DMS153 (cell line): ENCODE measurements at places on chromosomes 4 and X.
A peak's percentile ranks its signal among the peaks of the same experiment; 100 is the strongest.

DNA sequence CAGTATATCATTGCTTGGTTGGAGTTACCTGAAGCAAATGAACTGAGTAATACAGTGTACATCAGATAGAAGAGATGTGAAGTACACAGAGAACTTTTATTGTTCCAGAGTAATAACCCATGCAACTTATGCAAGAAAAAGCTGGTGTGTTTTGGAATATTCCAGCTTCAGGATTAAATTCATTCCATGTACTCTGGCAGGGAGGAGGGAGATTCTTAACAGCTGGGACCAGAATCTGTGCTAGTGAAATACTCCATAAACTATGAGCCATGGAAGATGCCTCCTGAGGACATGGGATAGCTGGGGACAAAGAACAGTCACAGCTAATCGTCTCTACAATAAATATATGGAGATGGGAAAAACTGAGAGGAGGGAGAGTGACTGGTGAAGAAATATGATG lies 101.6 kb upstream of the OTUD4 start:
- no peak for DNase-seq

DNA sequence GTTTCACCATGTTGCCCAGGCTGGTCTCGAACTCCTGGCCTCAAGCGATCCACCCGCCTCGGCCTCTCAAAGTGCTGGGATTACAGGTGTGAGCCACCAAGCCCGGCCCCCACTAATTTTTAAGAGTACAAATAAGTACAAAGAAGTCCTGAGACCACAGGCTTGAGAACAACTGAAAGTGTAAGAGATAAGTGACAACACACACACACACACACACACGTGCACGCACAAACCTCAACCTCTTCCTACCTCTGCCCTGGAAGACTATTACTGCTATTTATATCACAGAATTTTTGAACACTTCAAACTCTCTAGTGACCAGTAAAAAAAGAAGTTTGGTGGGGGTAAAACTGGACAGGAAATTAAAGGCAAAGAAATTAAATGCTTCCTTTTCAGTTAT lies 7.5 kb downstream of the KLHL15 start:
- no peak for DNase-seq

- DNase-seq, result peak; percentile 35
Measured at GRCh38 chrX:68894513-68895340, 65.9 kb downstream of the EFNB1 start.

- no peak for DNase-seq
Measured at GRCh38 chr4:95857761-95858160, 17.9 kb downstream of the PDHA2 start.

DNA sequence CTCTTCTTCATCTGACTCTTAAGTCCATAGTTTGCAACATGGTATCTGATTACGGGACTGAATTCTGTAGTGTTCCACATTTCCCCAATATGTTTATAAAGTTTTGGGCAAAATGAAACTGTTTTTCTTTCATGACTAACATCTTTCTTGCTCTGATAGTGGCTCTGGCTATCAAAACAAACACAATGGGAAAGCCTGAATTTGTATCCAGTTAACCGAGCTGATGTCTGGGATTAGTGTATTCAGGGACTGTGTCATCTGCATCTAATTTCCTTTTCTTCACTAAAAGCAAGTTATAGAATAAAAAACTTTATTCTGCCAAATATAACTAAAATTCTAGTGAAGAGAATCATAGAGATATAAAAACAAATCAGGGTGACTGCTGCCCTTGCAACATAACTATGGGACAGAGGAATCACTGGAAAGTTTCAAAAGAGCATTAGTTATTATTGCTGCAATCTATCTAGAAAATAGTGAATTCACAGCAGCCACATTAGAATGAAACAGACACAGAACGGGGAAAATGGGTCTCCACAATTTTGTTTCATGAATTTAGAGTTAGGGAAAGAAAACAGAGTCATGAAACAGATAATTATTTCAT lies 61.3 kb downstream of the ANTXR2 start:
- DNase-seq, result no peak

DNA sequence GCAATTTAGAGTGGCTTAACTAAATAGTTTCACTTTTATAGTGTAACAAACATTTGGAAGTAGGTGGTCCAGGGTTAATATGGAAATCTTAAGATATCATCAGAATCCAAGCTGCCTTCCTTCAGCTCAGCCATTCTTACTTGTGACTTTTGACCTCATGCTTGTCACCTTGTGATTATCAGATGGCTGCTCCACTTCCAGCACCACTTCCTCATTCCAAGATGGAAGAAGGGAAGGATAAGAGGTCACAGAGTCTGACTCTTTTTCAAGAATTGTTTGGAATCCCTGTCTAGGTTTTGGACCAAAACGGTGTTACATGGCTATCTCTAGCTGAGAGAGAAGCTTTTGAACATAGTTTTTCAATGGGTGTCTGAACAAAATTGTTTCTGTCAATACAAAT lies 39.9 kb downstream of the MTTP start:
- no peak for DNase-seq

DNA sequence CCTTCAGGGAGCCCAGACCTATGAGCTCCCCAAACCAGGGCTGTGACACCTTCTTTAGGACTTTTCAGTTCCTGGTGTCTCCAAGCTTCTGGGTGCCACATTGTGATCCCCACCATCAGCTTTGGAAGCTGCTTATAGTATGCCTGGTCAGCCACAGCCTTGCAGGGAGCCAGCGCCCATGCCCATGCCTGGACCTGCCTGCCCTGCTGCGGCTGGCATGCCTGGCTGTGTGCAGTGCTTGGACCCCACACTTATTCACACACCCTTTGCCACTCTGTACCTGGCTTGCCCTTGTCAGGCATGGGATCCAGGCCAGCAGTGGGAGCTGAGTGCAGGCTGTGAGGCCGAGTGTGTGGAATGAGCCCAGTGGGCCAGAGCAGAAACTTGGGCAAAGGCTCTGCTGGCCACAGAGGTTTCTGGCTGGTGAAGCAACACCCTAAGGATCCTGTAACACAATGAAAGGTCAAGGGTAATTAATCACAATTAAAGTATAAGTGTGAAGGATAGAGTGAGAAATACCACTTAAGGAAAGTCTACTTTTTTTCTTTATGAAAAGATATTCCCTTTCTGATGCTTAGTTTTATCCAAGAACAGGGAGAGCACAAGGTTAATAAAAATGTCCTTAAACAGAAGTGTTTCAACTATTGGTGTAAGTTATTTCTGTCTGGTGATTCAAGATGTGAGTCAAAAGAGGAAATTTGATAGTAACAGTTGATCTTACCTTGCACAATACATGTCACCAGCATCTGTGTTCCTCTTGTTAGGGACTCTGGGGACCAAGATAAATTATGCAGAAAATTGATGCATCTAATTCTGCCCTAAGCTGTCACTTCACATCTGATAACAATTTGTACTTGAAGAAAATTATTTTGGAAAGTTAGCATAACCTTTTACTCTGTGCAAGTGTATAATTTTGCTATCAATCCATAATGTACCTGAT lies 161.8 kb downstream of the FAM47A start:
- DNase-seq, result no peak

DNA sequence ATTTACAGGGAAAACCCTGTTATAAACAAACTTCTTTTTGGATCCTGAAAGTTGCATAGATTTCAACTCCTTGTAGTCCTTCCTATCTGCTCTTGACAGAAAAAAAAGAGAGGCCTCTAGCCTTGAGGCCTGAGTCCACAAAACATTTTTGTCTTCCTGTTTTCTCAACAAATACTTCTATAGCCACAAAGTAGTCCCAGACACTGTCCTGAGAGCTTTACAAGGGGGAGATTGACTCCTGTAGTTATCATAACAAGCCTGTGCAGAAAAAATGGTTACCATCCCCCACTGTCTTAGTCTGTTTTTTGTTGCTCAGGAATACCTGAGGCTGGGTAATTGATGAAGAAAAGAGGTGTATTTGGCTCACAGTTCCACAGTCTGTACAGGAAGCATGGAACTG lies 35.2 kb downstream of the PCDH7 start:
- no peak for DNase-seq

DNA sequence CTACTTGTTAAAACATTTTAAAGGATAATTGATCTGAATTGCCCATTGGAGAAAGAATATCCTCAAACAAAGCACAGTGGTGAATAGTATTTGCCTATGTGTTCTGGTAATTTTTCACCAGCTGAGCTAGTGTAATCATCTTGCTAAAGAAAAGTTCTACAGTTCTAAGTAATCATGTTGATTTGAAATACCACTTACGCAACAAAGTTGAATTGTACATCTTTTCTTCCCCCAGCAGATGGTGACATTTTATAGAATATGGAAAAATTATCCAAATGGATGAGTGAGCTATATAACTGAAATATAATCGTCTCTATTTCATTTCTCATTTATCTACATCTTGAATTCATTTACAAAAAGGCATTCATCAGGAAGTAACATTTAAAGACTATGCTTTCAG lies 9.7 kb upstream of the ZNF674 start:
- no peak for DNase-seq

GRCh38 chrX:150692831-150693724 lies at the start of gene MTMR1:
MTMR1 (plus strand) TSS chrX:150693396; CDS start chrX:150693531, 135 bp downstream.
- DNase-seq, result no peak

GRCh38 chr4:171889681-171890080 lies 76.5 kb downstream of the GALNTL6 start:
- no peak for DNase-seq

DNA sequence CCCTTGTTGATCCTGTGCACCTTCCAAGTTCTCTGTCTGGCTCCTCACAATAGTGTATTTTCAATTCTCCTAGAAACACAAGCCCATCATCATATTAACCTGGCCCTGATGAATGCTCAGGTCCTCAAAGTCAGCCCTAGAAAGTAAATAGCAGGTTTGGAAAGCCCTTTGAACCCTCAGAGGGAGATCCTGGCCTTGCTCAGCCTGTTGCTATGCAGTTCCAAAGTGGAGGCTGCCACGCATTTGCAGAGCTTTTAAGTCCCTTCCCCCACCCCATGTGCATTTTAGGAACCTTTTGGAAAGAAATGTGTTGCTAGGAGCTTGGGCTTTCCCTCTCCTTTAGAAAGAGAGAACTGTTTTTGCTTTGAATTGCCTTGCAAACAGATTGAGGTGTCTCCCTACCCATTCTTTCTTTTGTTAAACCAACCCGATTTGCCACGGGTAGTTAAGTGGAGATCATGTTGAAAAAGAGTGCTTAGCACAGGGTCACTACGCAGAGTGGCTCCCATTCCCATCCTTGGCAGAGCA lies 12.2 kb downstream of the MAMLD1 start:
- DNase-seq, result no peak

DNA sequence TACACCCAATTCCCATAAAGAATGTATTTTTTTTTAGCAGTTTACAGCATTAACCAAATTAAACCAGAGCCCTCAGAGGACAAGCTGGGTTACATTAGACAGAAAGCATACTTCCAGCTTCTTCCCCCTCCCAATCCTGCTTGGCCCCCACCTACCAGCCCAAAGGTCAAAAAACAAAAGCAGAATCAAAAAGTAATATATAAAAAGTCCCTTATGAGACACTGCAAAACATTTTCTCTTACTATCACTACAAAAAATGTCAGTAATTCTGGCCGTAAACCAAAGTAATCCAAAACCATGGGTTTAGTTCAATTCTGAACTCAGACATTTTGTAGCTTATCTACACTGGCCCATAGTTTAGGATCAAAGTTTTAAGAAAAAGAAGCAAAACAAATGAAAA lies 38.0 kb downstream of the APBB2 start:
- DNase-seq, result no peak

DNA sequence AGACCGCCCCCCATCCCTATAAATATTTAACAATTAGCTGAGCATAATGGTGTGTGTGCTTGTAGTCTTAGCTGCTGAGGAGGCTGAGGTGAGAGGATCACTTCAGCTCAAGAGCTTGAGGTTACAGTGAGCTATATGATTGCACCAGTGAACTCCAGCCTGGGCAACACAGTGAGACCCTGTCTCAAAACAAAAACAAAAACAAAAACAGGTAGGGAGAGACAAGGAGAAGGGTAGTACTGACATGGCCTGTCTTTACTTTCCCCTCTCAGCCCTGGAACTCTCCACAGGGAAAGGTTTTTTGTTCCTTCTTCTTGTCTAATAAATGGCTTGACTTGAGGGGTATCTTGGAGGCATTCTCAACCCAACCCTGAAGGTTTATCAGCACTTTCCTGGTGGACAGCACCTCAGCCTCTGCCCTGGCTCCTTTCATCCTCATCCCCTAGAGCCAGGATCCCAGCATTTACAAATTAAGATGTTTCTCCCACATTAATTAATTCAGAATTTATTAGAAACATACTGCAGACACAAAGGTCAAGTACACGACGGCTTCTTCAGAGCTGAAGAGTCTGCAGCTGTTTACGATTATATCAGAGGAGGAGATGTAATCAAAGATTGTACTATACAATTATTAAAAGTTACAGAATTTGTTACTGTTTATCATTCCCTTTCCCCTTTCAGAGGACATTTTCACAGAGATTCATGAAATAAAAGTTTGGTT lies 131.8 kb downstream of the AFF1 start:
- DNase-seq, result no peak

- no peak for DNase-seq
Measured at GRCh38 chr4:137310166-137310565, 222.1 kb downstream of the PCDH18 start.

DNA sequence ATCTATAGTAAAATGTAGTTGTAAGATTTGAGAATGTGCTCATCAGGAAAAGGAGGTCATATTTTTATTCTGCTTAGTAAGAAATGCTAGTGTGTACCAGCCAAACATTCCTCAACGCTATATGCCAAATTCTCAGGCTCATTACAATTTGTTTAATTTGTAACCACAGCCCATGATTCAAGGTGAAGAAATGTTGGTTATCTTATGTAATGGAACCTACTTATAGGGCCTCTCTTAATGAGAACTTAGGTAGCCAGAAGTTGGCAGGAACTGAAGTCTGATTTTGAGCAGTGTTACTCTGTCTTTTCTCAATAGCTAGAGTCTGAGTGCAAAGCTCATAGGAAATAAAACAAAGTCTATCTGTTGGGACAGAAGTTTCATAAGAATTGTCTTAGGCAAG lies 595.0 kb downstream of the GLUD2 start:
- DNase-seq, result no peak

DNA sequence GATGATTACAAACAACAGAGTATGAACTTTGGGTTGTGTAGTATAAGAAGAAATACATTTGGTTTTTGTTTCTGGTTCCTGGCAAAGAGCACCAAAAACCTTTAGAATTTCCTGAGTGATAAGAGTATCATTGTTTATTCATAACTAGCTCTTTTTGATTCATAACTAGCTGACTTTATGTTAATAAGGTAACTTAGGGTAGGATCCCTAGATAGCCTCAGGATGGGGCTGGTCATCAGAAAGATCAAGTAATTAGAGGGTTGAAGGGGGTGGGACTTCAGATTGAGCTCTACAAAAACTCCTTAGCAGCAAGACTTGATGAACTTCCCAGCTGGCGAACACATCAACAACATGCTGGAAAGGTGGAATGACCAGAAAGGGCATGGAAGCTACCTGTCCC lies 166.5 kb downstream of the SCFD2 start:
- DNase-seq, result no peak
